Cardiac muscle cell (in vitro differentiated cells and primary cell): ENCODE measurements at places on chromosomes 1 and 21. TPM values are rescaled to one million over a fixed set of nuclear protein-coding genes. Genes with fewer than 3 reads are reported as not detected.

DNA sequence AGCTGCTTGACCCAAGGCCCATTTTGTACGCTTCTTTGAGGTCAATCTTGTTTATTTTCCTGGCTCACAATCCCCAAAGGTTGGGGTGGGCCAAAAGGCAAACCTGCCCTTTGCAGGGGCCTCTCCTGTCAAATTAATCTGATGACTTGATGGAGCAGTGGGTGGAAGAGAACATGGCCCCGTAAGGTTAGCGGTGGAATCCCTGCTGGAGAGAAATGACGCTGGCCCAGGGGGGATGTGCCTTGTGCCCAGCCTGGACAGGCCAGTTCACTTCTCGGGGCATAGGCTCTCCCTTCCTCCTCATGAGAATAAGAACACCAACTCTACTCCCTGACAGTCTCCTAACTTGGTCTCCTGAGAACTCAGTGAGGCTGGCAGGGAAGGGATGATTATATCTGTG, 40.5 kb downstream of the C1orf198 start:
- H3K4me3 ChIP-seq: no peak overlapping the region
- no peaks in the 10 kb centered on the region for H3K36me3 ChIP-seq
- no peak for DNase-seq

The ZBTB8A gene
- 2.6 and 4.4 TPM in 2 replicates for polyA plus RNA-seq

DNA sequence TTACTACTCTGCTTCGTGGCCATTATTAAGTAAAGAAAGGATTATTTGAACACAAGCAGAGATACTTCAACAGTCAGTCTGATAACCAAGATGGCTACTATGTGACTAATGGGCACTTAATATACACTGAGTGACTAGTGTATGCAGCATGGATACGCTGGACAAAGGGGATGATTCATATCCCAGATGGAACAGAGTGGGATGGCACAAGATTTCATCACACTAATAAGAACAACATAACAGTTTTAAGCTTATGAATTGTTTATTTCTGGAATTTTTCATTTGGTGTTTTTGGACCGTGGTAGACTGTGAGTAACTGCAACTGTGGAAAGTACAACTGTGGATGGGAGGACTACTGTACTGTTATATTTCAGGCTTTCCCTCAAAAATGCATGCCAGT, 9.4 kb downstream of the ZCCHC17 start:
- no peak overlapping the region for H3K4me3 ChIP-seq
- H3K27ac ChIP-seq: no peak overlapping the region
- peaks cover 7% of the 10 kb centered on the region for H3K4me1 ChIP-seq
- DNase-seq: no peak
- H3K27me3 ChIP-seq: no peaks in the 10 kb centered on the region

DNA sequence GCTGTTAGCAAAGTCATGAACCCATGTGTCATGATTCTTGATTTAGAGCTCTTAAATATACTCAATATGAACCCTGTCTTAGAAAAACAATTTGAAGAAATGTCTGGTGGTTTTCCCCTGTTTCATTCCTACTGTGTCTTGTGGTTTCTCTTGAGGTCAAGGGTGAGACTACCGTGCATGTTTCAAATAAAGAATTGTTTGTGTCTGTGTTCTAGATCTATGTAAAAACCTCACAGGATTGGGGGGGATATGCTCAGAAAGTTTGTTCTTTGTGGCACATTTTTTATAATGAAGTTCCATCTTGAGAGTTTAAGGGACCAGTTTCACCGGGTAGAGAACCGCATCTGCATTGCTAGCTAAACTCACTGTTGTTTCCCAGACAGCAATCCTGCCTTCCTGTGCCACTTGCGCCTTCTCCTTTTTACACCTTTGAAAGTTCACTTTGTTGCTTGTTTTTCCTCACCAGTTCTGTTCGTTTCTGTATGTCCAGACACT, 30.9 kb upstream of the CACYBP start:
- no peak overlapping the region for H3K27ac ChIP-seq
- no peaks in the 10 kb centered on the region for H3K27me3 ChIP-seq
- no peaks in the 10 kb centered on the region for H3K4me1 ChIP-seq
- no peak for DNase-seq
- no peaks in the 10 kb centered on the region for H3K36me3 ChIP-seq
- H3K4me3 ChIP-seq: no peak overlapping the region

The TCHHL1 gene
- not detected in 2 replicates for polyA plus RNA-seq

GRCh38 chr21:45516671-45517151, 25.5 kb downstream of the SLC19A1 start:
- no peak for DNase-seq
- no peak overlapping the region for H3K27ac ChIP-seq
- H3K4me1 ChIP-seq: no peaks in the 10 kb centered on the region
- H3K27me3 ChIP-seq: no peaks in the 10 kb centered on the region
- H3K36me3 ChIP-seq: peaks cover 12% of the 10 kb centered on the region

The OR6K3 gene
- not detected in 2 replicates for polyA plus RNA-seq

DNA sequence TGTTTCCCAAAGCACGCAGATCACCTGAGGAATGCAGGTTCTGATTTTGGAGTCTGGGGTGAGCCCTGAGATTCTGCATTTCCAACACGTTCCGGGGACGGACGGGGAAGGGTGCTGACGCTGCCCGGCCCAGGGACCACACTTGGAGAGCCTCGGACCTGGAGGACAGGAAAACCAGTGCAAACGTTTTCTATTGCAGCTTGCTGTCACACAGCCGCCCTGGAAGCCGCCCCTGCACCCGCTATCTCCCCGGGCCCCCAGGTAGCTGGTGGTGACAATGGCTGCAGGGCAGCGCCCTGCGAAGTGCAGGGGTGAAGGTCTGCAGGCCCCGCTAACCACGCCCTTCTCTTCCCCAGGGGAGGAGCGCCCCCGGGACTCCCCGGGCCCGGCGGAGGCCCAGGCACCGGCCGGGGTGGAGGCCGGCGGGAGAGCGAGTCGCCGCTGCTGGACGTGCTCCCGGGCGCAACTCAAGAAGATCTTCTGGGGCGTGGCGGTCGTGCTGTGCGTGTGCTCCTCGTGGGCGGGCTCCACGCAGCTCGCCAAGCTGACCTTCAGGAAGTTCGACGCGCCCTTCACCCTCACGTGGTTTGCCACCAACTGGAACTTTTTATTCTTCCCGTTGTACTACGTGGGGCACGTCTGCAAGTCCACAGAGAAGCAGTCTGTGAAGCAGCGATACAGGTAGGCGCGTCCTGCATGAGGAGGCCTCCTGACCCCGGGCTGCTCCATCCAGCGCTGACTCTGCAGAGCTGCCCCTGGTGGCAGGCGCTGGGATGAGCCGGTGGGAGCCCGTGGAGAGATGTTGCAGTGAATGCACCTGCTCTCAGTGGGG, 142.0 kb upstream of the COA6 start:
- H3K36me3 ChIP-seq: no peaks in the 10 kb centered on the region
- no peak for DNase-seq
- no peak overlapping the region for H3K4me3 ChIP-seq

The SLC9C2 gene
- 0.05 and 0.87 TPM in 2 replicates for polyA plus RNA-seq

- H3K27ac ChIP-seq: no peak overlapping the region
- no peaks in the 10 kb centered on the region for H3K27me3 ChIP-seq
- H3K4me3 ChIP-seq: no peak overlapping the region
- DNase-seq: no peak
These were observed 226.2 kb upstream of the IRF2BP2 start for GRCh38 chr1:234836045-234836681.

DNA sequence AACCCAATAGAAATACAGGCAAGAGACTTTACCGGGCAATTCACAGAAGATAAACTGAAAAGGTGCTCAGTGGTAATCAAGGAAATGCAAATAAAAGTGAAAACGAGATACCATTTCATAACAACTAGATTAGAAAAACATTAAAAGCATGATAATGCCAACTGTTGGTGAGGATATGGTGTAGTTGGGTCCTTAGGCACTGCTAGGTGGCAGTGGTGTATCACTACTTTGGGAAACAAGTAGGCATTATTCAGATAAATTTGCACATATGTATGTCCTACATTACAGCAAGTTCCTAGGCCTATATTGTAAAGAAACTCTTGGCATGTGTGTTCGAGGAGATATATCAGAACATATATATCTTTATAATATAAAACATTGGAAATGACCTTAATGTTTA, 31.0 kb downstream of the AZIN2 start:
- no peak overlapping the region for H3K27ac ChIP-seq
- no peaks in the 10 kb centered on the region for H3K4me1 ChIP-seq
- DNase-seq: no peak
- no peaks in the 10 kb centered on the region for H3K27me3 ChIP-seq
- no peaks in the 10 kb centered on the region for H3K36me3 ChIP-seq
- H3K4me3 ChIP-seq: no peak overlapping the region

The CCDC30 gene
- 4.2 and 7.1 TPM in 2 replicates for polyA plus RNA-seq

GRCh38 chr1:112767646-112768045, 52.5 kb upstream of the PPM1J start:
- H3K4me1 ChIP-seq: no peaks in the 10 kb centered on the region
- H3K4me3 ChIP-seq: no peak overlapping the region
- H3K36me3 ChIP-seq: no peaks in the 10 kb centered on the region
- no peak for DNase-seq
- no peak overlapping the region for H3K27ac ChIP-seq
- H3K27me3 ChIP-seq: no peaks in the 10 kb centered on the region

DNA sequence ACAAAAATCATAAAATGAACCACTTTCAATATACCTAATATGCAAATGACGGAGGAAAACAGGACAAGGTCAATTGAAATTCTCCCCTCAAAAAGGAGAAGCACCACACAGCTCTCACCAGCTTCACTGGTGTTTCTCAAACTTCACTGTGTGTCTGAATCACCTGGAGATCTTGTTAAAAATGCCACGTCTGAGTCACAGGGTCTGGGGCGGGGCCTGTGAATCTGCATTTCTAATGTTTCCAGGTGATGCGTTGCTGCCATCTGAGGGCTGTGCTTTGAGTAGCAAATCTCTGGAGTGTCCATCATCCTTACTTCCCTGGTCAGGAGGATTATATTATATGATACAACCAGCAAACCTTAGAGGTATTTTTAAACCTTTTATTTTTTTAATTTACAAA, 9.0 kb downstream of the CLDN19 start:
- H3K36me3 ChIP-seq: no peaks in the 10 kb centered on the region
- H3K4me1 ChIP-seq: no peaks in the 10 kb centered on the region
- H3K4me3 ChIP-seq: no peak overlapping the region

The SYT14 gene
- 0.09 and 0.55 TPM in 2 replicates for polyA plus RNA-seq

- no peak overlapping the region for H3K27ac ChIP-seq
- no peaks in the 10 kb centered on the region for H3K36me3 ChIP-seq
- DNase-seq: no peak
- H3K27me3 ChIP-seq: no peaks in the 10 kb centered on the region
- H3K4me3 ChIP-seq: no peak overlapping the region
These were observed 20.5 kb downstream of the HTR1D start for GRCh38 chr1:23196627-23197328.

DNA sequence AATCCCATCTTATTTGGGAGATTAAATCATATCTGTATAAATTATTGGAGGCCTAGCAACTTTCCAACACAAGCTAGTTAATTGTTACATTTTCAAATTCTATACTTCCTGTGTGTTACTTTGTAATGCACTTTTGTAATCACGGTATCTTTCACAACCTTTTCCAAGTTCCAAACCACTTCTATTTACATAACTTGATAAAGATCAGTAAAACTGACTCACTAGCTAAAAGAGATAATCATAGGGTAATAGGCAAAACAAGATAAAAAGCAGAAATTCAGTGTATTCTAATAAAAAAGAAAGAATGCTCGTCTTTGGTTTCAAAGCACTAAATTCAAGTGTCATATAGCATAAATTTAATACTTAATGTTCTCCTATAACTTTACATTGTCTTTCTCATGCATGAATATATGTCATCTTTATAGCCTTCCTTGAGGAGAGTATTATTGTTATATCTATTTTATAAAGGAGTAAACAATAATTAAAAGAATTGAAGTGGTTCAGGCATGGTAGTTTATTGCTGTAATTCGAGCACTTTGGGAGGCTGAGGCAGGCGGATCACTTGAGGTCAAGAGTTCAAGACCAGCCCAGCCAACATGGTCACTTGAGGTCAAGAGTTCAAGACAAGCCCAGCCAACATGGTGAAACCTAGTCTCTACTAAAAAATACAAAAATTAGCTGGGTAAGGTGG, 66.4 kb downstream of the RGS13 start:
- no peaks in the 10 kb centered on the region for H3K4me1 ChIP-seq
- peak; percentile 68 for DNase-seq
- H3K36me3 ChIP-seq: no peaks in the 10 kb centered on the region
- no peak overlapping the region for H3K27ac ChIP-seq
- no peaks in the 10 kb centered on the region for H3K27me3 ChIP-seq

The LCE3E gene
- polyA plus RNA-seq: not detected in 2 replicates

DNA sequence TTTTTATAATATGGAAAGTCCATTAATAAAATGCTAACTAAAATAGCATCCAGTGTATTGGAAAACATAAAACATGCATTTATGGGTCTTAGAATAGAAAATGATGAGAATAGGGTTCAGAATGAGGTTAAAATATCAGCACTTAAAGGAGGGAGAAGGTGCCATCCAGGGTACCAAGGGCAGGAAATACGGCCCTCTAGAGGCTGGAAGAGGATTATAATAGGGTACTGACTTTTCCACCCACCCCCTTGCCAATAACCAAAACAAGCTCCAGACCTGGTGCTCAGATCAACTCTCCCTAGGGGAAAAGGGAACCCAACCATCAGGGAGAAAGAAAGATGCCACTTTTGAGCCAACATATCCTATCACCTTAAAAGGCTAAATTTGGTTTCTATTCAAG, 26.7 kb downstream of the ASTN1 start:
- H3K4me3 ChIP-seq: no peak overlapping the region
- peaks cover 5% of the 10 kb centered on the region for H3K4me1 ChIP-seq
- no peaks in the 10 kb centered on the region for H3K36me3 ChIP-seq
- H3K27me3 ChIP-seq: no peaks in the 10 kb centered on the region

DNA sequence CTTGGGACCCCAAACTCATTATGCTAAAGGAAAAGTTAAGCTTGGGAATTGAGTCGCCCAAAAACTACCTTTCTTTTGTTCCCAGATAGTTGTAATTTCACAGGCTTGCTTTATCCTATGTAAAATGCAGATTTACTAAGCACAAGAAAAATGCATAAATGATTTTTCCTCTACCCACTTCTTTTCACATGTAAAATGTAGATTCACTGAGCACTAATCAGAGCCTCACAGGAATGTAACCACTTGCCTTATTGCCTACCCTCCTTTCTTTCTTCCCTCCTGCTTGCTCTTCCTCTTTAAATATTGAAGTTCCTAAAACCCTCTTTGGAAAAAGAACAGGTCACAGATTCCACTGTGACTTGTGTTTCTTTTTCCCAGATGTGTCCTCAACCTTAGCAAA, 18.3 kb downstream of the CAPN8 start:
- H3K27me3 ChIP-seq: no peaks in the 10 kb centered on the region
- H3K4me3 ChIP-seq: no peak overlapping the region
- no peak for DNase-seq
- H3K4me1 ChIP-seq: peaks cover 13% of the 10 kb centered on the region
- no peak overlapping the region for H3K27ac ChIP-seq
- no peaks in the 10 kb centered on the region for H3K36me3 ChIP-seq

DNA sequence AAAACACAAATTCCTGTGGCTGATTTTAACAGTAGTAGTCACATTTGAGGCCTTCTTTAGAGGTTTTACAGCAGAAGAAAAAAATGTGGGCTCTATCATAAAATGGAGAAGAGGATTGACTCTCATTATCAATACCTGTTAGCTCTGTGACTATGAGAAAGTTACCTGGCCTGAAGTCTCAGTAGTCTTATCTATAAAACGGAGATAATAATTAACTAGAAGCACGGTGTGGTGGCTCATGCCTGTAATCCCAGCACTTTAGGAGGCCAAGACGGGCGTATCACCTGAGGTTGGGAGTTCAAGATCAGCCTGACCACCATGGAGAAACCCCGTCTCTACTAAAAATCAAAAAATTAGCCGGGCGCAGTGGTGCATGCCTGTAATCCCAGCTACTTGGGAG, 90.4 kb upstream of the PLPPR4 start:
- H3K4me3 ChIP-seq: no peak overlapping the region
- no peak overlapping the region for H3K27ac ChIP-seq
- no peaks in the 10 kb centered on the region for H3K36me3 ChIP-seq
- no peaks in the 10 kb centered on the region for H3K27me3 ChIP-seq
- peaks cover 4% of the 10 kb centered on the region for H3K4me1 ChIP-seq

The LSM10 gene
- polyA plus RNA-seq: 70.7 and 75.7 TPM in 2 replicates

- H3K27me3 ChIP-seq: no peaks in the 10 kb centered on the region
- no peaks in the 10 kb centered on the region for H3K4me1 ChIP-seq
- DNase-seq: peak; percentile 22
These were observed 9.1 kb downstream of the TTC22 start for GRCh38 chr1:54791880-54792522.
